ENCODE measurements at places on chromosomes 12 and 14.

DNA sequence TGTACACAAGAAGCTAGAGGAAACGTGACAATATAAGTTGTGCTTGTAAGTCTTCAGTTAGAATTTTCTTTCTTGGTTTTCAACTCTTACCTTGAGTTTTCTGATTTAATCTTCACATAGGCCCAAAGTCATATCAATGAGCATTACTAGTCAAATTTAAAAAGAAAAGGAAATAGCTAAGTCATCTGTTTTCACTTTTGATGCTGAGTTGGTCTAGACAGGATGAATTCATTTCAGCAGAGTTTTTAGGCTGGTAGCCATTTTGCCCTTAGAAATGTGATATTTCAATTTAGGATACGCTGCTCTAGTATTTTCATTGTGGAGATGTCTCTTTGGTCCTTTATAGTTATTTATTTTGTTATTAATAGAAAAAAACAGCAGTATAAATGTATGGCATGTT is 44.6 kb upstream of the KRAS start:
- DNase-seq: no peak

DNA sequence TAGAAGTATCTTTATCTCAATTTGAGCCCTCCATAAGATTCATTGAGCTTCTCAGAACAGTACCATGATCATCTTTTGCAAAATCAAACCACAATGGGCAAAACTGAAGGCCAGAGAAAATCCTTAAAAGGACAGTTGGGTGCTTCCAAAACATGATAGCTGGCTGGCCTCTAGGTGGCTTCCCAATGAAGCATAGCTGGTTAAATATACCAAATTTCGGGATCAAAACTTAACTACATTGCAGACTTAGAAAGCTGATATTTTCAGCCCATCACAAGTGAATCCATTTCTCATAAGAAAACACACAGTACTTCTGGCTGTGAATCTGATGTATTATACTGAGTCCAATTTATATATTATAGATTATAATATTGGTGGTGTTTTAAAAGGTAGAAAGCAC is 15.3 kb upstream of the PIK3C2G start:
- DNase-seq: no peak

- no peak for DNase-seq
These were observed 15.5 kb downstream of the PLEK2 start for GRCh38 chr14:67396381-67396970.

GRCh38 chr12:116529048-116529447 is 30.1 kb upstream of the MAP1LC3B2 start:
- no peak for DNase-seq

DNA sequence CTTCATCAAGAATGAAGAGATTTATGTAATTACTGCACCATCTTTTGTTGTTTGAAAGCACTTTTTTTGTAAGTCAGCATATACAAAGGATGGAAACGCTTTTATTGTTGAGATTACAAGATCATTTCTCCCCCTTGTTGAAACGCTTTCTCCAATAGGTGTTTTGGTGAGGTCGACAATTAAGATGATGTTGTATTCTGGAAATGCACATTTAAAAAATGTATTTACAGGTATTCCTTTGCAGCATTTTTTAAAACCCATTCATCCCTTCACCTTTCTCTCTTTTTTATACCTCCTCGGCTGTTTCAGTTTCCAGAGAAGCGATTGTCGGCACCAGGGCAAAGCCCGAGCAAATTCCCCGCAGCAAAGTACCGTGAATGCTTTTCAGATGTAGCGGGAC is 499.9 kb downstream of the VRK1 start:
- no peak for DNase-seq

DNA sequence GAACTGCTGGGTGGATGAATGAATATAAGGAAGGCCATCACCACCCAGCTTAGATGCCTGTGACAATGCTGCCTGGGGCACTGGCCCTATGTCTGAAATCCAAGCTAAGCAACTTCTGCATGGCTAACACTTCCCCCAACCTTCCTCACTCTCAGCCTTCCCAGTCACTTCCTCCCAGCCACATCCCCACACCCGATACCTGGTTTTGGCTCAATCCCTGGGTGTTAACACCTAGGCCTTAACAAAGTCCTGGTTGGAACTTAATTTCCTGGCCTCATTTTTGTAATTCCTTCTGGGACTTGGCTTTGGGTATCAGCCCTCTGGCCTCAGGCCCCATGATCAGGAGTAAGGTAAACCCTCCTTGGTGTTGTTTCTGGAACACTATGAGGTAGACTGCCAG is 110.0 kb downstream of the EFCAB11 start:
- no peak for DNase-seq

DNA sequence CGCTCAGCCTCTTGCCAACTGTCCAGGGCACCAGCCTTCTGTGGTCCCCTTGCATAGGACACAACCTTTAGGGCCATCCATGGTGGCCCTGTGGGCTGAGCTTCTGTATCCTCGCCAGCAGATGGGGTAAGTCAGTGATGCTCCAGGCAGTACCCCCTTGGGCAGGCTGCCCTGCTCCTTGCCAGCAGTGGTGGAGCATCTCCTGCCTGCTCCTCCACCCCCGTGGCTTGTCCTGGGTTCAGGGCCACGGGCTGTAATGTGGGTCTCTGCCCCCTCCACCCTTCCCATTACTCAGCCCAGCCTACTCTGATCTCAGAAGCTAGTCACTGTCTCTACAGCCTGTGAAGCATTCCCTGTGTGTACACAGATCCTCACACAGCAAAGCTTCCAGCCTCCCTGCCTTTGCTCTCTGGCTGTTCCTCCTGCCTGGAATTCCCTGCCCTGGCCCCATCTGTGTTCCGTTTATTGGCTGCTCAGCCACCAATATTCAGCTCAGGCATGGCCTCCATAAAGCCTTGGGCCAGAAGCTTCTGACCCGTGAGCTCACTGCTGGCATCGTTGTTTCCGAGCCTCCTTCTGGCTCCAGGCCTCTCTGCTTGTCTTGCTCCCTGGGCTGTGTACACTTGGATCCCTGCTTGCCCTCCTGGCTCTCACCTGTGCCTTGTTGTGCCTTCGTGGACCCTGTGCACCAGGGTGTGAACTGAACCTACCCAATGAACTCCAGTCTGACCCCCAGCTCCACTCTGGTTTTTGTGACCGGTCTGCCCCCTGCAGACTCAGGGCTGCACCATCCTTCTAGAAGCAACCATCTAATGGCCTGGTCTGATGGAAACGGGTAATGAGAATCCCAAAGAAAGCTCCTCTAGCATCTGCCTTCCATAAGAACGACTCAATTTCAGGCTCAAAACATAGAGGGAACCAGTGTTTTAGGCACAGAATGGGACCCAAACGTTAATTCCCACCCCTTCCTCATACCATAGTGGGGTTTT is 177.0 kb upstream of the PRMT8 start:
- DNase-seq: no peak

- no peak for DNase-seq
These were observed 18.9 kb upstream of the ANKRD33 start for GRCh38 chr12:51868821-51869495.

DNA sequence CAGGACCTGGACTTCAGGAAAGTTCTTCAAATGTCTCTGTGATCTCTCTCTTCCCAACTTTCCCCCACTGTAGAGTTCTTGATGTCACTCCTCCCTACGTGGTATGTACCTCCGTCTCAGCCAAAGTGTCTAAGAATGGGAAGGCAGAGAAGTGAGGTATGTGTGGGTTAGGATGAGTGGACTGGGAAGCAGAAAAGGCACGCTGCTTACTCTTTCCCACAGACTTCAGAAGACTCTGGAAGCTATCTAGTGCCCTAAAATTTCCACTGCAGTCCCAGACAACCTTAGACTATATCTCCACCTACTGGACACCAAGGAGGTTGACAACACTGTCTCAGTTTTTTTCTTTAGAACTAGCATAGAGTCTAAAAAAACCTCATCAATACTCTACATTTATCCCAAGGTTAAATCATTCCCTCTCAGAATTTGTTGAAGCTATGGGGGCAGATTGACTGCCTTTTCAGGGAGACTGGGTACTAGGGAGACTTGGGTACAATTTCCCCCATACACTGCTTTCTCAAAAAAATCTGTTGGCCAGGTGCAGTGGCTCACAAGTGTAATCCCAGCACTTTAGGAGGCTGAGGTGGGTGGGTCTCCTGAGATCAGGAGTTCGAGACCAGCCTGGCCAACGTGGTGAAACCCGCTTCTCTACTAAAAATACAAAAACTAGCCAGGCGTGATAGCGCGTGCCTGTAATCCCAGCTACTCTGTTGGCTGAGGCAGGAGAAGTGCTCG is 20.6 kb upstream of the ITGA5 start:
- no peak for DNase-seq

- no peak for DNase-seq
These were observed at the start of gene IKZF4 for GRCh38 chr12:56020423-56021184. Gene IKZF4 (plus strand): TSS chr12:56021043. CDS start chr12:56021494, 451 bp downstream.

DNA sequence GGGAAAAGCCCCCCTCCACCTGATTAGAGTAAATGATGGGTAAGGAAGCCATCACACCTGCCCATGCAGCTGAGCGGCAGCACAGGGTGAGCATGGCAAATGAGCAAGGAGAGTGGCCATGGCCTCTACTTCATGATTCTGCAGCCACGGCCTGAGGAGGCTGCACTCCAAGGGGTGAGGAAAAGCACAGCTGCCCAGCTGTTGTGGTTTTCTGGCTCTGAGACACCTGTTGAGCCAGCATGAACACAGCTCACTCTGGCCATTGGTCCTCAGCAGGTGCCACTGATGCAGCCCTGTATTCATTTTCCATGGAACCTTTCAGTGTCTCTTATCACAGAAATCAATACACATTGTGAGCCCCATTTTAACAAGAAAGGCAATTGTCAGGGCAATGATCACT is 707.2 kb downstream of the AACS start:
- DNase-seq: no peak

- DNase-seq: no peak
These were observed 68.6 kb downstream of the TMEM30B start for GRCh38 chr14:61212546-61212945.

- DNase-seq: no peak
These were observed 72.7 kb downstream of the TMEM132C start for GRCh38 chr12:128339631-128340030.

DNA sequence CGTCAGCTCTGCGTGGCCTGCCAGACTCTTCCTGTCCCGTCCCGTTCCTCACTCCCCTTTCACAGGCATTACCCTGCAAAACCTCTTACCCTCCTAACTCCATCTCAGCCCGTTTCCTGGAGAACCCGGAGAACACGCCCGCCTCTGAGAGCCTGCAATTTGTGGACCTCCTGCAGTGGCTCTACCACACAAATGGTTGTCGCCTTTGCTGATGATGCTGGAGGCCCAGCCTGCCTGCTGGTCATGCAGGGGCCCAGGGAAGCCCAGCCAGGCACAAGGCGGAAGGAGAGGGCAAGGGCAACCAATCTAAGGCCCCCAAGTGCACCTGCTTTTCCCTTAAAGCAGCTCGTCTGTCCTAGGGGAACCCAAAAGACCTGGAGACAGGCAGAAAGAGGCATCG is 22.5 kb downstream of the RFLNA start:
- no peak for DNase-seq

DNA sequence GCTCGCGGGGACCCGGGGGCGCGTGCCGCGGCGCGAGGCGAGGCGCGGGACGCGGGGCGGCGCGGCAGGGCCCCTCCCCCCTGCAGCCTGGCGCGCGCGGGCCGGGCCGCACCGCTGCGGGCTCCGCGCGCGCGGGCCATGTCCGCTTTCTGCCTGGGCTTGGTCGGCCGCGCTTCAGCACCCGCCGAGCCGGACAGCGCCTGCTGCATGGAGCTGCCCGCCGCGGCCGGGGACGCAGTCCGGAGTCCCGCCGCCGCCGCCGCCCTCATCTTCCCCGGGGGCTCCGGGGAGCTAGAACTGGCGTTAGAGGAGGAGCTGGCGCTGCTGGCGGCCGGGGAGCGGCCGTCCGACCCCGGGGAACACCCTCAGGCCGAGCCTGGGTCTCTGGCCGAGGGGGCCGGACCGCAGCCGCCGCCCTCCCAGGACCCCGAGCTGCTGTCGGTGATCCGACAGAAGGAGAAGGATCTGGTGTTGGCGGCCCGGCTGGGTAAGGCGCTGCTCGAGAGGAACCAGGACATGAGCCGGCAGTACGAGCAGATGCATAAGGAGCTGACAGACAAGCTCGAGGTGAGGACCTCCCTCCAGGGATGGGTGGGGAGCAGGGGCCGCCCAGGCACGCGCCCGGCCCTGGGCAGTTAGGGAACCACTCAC is 820 bp downstream of the BICDL1 start:
- peak; percentile 56 for DNase-seq

DNA sequence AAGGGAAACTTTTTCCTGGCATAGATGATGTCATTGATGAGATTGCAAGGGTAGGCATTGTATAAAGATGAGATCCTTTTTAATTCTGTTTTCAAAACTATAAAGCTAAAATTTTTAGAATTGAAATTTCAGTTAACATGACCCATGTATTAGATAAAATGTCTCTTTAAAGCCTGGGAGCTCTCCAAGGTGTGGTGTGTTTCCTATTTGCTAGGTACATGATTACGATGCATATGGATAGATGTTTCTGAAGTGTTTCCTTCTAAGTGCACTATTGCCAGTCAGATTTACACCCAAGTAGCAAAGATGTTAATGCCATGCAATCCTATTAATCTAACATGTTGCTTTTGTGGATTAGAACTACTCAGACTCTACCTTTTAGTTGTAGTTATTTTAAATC is 834.7 kb downstream of the DIO2 start:
- no peak for DNase-seq

- no peak for DNase-seq
These were observed 299.3 kb upstream of the STXBP6 start for GRCh38 chr14:25349269-25349668.

DNA sequence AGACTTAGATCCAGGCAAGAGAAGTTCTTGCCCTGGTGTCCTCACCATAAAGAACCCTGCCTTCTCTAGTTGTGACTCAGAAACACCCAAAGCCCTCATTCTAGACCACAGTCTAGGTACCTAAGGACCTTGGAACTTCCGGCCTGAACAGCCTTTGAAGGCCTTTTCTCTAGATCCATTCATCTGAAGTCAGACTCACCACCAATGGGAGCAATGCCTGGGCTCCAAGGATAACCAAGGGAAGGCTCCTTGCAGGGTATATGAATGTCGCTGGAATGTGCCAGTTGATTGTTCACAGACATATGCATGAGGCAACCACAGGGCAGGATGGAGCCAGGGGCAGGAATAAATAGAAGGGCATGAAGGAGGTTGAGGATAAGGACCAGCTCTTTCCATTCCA is 86.3 kb downstream of the PLCZ1 start:
- no peak for DNase-seq
